ENCODE measurements at places on chromosomes 7 and 10.
A peak's percentile ranks its signal among the peaks of the same experiment; 100 is the strongest.

GRCh38 chr10:103367379-103367781 is 396 bp upstream of the TAF5 start:
- DNase-seq = no peak

- DNase-seq = no peak
Measured at GRCh38 chr10:35546824-35547225, 58.3 kb upstream of the GJD4 start.

DNA sequence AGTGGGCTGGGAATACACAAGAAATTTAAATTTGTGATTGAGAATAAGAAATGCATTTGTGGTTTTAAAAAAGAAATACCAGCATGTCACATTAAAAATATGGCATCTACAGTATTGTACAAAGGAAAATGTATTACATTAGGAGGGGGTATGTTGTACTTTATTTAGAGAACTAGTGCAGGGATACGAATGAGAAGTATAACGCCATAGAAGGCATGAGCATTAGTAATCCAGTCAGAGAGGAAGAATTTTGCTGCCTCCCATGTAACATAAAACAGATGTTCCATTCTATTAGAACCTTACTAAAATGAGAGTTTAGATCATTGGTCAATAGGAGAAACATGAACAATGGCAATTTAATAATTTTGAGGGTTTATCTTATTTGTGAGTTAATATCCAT is 182.2 kb downstream of the ADK start:
- DNase-seq = no peak

GRCh38 chr7:52260046-52260665 is 775.3 kb upstream of the POM121L12 start:
- DNase-seq = no peak

DNA sequence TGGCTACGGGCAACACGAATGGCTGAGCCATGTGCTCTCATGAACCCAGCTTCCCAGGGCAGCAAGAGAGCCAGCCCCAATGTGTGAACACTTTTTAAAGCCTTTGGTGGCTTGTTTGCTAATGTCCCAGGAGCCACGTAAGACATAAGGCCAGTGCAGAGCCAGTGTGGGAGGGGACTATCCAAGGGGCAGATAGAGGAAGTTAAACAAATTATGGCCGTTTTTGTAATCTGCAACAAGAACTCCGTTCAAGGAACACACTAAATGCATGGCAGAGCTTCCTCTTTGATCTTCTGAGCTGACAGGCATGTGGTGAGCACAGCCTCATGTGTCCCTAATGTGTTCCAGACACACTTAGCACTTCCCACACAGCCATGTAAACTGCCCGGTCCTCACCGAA is 133.3 kb downstream of the TEX36 start:
- no peak for DNase-seq

GRCh38 chr10:132163278-132163765 is 23.4 kb upstream of the DPYSL4 start:
- no peak for DNase-seq

DNA sequence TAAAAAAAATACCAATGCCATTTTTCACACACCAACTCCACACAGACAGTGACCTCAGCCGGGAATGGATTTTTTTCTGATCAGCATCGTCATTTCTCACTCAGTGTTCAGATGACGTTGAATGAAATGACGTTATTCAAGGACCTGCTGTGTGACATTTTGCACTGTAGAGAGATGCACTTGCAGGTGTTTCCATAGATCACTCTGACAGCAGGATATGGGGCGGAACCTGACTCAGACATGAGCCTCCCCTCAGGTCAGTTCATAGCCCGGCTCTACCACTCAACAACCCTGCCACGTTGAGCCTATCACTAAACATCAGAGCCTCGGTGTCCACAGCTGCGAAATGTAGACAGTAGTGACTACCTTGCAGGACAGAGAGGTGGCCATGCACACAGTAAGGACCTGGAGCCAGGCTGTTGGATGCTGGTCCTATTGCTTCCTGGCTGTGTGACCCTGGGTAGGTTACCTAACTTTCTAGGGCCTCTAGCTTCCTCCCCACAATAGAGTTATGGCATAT is 41.4 kb upstream of the ANTXRL start:
- no peak for DNase-seq

DNA sequence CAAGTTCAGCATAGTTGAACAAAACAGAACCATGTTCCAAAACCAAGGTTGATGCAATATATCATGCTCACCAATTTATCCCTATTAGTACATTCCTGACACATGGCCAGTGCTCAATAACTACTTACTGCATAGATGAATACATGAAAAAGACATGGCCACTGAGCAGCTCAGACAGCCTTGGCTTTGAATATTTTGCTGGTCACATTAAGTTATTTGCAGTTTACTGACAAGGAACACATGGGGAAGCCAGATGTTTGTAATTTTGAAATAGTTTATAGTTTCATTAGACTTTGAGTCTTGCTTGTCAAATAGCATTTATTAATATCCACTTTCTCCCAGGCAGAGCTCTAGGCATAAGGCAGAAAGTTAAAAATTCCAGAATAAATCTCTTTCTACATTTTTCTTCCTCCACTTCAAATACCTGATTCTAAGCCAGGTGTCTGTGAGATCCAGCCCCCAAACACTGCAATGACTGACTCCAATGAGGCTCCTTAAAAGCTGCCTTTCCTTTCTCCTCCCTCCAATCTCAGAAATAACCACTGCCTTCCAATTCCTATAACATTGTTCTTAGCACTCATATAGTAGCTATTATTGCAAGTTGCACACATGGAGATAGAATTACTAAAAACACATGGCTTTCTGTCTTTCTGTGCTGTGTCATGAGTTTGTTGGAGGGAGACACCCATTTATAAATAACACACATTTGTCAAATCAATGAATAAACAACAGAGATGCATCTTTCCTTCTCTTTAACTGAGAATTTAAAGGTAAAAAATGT is 91.3 kb downstream of the PCGF5 start:
- no peak for DNase-seq

DNA sequence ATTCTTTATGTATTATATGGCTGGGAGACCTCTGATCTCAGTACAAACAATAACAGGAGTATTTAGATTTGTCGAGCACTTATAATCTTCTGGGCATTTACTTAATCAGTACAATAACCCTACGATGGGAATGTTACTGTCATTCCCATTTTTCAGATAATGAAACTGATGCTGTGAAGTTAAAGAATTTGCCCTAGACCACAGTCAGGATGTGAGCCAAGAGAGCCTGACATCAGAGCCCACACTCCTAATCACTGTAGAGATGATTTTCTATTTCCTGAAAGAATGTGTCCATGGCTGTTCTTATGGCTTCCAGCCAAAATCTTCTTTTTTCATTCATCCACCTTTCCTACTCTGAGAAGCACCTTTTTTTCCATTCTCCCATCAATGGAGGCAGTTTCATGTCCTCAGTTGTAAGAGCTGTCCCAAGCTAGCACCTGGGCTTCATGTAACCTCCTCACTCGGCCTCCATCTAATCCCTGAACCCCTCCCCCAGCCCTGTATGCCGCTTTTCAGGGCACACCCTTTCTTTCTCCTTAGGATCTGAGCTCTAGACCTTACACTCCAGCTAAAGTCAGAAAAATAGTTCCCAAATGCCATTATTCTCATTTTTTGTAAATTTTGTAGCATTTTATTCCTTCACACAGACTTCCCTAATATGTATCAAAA is 12.2 kb upstream of the CAV1 start:
- no peak for DNase-seq

DNA sequence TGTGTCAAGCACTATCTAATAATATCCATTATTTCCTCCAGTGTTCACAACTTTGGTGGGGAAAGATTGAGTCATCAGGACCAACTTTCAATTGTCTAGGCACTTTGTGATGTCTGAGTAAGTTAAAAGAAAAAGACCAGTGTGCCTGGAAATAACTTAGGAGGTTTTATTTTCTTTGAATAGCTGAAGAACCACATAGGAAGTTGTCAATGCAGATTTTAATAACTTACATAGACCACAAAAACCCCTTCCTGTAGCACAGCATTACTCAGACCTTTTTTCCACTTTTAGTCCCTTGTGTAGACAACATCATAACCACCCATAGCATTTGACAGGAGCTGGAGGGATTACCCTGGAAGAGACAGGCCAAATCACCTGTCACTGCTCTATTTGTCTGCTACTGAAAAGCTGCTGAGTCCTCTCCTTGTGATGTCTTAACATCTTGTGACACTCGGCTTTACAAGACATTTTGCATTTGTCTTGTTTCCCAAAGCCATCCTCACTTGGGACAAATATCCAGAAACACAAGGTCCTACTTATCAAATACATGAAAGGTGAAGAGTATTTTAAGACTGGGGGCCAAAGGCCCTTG is 241.5 kb upstream of the PTER start:
- no peak for DNase-seq

GRCh38 chr7:88132725-88133124 is 87.1 kb downstream of the SRI start:
- DNase-seq = no peak

- no peak for DNase-seq
Measured at GRCh38 chr7:93148727-93149126, 542 bp upstream of the SAMD9L start.

GRCh38 chr10:69936091-69936490 is 116.6 kb upstream of the MACROH2A2 start:
- DNase-seq = no peak

DNA sequence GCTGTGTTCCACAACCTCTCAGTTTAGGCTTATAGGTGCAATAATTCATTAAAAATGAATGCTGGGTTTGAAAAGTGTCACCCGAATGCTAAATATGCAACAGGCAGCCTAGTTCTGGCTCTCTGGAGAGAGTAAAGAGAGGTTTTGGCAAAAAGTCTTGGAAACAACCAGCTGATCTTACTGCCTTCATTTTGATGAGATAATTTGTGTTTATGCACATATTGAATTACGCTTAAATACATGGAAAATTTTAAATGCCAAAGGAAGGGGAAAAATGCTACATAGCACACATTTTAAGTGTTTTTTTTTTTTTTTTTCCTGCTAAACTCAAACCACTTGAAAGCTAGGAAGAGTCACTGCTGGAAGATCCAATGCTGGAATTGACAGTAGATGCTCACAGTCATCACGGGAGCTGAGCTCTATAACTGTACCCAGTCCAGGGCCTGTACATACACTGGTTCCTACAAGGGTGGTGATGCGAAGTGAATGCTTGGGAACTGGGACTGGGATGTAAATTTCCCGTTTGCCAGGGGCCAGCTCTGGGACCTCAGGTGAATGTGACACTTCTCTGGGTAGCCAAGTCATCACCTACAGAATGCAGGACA is 151.5 kb downstream of the PFKFB3 start:
- no peak for DNase-seq

- DNase-seq = no peak
Measured at GRCh38 chr10:67107670-67108069, 181.8 kb downstream of the LRRTM3 start.

- no peak for DNase-seq
Measured at GRCh38 chr7:158123753-158124152, 463.9 kb downstream of the PTPRN2 start.

DNA sequence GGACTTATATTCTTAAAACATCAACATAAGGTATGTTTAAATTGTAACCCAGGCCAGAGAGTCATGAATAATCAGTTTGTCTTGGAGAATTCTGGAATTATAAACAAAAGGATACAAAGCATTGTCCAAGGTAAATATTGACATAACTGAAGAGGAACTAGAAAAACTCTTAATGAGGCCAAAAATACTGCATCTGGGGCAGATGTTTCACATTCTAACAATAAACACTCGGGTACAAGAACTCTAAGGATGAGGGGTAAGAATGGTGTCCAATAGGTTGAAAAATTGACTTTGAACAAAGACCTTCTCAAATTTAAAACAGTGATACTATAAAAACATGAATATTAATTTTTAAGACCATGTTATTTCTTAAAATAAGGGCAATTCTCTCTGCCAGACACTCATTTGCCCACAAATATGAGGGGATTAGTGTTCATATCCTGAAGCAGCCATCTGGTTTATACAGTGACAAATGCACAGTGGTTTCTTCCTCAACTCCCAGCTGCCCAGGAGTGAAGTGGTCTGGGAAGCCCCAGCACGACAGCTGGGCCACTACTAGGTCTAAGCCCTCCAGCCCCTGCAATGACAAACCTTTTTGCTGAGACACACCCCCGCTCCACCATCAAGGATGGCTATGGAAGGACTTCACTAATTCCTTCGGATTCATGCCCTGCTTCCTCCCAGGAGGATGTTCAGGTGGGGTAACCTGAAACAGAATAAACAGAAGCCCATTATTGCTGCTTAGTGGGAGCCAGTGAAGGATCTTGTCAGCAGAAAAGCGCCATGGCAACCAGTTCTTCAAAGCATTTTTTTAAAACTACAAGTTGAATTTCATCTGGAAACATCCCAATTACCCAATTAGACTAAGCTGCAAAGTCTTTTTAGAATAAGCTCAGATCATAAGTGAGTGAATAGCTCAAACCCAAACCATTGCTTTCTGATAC is 107.5 kb upstream of the ARID5B start:
- peak; percentile 3 for DNase-seq

DNA sequence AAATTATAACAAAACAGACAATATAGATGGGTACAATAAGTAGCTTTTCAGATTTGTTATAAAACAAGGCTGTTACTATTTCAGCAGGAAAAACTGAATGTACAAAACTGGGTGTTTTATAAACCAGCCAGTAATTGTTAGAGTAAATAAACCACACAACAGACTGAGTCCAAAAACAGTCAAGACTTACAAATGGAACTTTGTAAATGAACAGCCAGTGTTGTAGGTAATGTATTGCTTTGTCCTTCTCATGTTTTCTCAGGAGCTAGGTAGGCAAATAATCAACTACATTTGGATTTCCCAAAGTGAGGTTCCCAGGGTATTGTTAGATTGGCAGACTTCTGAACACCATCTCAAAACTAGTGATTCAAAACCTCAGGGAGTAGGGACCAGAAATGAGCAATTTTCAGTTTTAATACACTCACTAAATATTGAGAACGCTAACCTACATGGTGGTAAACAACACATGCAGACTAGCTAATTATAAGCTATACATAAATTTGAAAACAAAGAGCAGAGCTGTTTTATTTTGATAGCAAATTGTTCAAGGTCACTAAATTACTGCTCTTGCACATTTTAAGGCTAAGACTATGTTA is 36.2 kb downstream of the HERPUD2 start:
- DNase-seq = no peak

DNA sequence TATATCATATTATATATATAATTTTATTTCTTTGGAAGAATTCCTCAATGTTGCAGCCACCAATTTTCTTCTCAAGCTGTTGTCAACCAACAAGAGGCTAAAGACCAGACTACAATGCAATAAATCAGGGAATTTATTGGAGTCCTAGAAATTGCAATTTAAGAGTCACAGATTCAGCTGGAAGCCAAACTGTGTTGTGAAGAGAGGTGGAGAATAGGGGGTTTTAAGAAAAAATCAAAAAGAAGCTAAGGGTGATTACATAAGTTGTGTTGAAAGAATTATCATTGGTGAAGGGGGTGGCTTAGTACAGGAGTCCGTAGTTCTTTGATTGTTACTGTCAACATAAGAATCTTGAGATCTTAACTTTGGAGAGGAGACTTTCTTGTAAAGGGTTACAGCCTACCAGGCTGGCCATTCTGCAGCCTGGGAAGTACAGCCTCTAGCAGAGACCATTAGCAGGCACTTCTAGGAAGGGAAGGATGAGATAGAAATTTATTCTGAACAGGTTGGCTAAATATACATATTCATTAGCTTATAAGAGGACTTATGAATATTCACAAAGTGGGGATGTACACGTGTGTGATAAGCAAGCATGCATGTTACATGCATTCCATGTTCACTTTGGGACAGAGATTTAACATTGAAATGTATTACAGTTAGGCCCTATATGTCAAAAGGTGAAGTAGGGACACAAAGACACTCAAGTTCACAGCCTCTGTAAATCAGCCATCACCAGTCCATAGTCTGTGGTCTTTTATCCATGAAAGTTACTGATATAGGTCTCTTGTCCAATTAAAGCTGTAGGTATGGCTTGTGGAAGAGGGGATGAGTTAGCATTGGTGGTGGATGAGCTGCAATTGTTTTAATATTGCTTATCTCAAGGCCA is 8.3 kb upstream of the TMEM168 start:
- DNase-seq = no peak

All from pons (tissue), 1 donor.